ENCODE measurements at places on chromosomes 2 and 18.

GRCh38 chr2:38201784-38202183, 125.8 kb upstream of the CYP1B1 start:
- DNase-seq = no peak

DNA sequence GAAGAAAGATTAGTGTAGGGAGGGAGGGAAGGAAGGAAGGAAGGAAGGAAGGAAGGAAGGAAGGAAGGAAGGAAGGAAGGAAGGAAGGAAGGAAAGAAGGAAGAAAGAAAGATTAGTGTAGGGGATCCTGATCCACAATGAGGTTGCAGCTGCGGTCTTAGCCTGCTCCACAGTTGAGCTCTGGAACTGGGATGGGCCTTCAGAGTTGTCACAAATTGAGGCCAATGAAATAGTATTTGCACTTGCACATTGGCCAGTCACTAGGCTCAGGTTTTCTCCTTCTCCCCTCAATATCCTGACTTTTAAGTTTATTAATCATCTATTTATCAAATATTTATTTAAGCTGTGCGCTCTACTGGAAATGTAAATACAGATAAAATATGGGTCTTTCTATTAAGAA, 34.3 kb downstream of the DOK6 start:
- no peak for DNase-seq

- DNase-seq = no peak
These were observed 15.3 kb downstream of the CAPN14 start for GRCh38 chr2:31202041-31202440.

DNA sequence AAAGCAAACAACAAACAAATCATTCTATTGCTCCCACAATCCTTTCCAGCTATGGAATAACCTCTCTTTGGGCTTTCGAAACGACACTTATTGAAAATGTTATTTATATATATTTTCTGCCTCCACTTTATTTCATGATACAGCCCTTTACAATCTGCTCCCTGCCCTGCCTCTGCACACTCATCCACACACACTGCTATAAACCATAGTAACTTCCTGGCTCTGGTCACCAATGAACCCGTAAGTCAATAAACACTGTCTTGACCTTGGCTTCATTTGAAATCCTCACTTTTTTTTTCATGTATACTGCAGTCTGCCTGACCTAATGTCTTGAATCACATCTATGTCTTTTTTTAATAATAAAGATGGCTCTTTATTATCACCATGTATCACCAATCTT, 161.5 kb downstream of the SLC39A10 start:
- no peak for DNase-seq

GRCh38 chr2:8551622-8552074, 130.2 kb upstream of the ID2 start:
- DNase-seq = no peak

GRCh38 chr2:201258666-201259615, 1.4 kb upstream of the CASP8 start:
- no peak for DNase-seq

Data from astrocyte of the hippocampus (primary cell).